ENCODE measurements at places on chromosomes 1 and 21.

GRCh38 chr1:53511933-53512806, 53.0 kb downstream of the DMRTB1 start:
- DNase-seq: peak; percentile 75

DNA sequence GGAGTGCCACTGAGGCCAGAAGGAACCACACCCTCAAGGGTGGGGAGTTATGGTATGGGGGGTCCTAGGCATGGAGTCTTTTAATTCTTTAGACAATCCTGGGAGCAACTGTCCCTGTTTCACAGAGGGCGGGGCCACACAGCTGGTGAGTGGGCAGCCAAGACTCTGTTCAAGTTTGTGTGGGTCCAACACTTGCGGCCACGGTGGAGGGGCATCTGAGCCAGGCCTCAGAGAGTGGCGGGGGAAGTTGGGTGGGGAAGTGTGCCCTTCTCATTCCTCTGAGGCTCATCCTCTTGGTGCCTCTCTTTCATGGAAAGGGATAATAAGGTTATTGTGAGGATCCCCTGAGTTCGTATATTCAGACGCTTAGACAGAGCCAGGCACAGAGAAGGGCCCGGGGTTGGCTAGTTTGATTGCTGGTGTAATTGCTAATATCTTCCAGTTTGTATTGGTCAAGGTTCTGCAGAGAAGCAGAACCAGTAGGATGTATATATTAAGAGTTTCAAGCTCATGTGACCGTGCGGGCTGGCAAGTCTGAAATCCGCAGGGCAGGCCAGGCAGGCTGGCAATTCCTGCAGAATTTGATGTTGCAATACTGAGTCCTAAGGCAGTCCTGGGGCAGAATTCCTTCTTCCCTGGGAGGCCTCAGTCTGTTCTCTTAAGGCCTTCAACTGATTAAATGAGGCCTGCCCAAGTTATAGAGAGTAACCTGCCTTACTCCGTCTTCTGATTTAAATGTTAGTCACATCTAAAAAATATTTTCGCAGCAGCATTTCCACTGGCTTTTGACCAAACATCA, 15.9 kb downstream of the PCSK9 start:
- DNase-seq: no peak

GRCh38 chr1:241857131-241857530, 9.1 kb downstream of the EXO1 start:
- DNase-seq: no peak

DNA sequence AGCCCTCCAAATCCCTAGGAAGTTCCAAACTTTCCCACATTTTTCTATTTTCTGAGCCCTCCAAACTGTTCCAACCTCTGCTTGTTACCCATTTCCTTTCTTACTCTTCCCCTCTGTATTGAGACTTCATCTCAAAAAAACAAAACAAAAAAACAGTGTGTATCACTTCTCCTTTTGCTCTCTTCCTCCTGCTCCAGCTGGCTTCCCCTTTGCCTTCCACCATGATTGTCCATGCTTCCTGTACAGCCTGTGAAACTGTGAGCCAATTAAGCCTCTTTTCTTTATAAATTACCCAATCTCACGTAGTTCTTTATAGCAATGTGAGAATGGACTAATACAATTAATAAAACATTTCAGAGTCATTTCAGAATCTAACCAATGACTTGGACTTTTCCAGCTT, 69.6 kb upstream of the KRTAP19-8 start:
- no peak for DNase-seq

GRCh38 chr1:100736746-100737145, 17.2 kb downstream of the VCAM1 start:
- DNase-seq: no peak

- peak; percentile 90 for DNase-seq
These were observed 1.4 kb upstream of the FOXD2 start for GRCh38 chr1:47436304-47436978.

DNA sequence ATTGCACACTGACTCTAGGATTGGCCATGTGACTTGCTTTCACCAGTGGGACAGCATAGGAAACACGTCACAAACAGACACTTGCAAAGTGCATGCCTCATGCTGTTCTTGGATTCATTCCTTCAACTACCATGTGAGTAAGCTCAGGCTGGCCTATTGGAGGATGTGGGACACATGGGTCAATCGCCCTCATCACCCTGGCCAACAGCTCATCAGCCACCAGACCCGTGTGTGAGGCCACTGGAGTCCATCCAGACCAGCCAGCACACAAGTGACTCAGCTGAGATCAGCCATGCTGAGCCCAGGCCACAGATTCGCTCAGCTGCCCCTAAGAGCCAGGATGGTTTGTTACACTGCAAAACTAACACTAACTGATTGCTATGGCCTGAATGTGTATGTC, 216.1 kb upstream of the GRIK3 start:
- DNase-seq: no peak

GRCh38 chr1:67535474-67535873, 105.3 kb upstream of the SERBP1 start:
- DNase-seq: peak; percentile 78

DNA sequence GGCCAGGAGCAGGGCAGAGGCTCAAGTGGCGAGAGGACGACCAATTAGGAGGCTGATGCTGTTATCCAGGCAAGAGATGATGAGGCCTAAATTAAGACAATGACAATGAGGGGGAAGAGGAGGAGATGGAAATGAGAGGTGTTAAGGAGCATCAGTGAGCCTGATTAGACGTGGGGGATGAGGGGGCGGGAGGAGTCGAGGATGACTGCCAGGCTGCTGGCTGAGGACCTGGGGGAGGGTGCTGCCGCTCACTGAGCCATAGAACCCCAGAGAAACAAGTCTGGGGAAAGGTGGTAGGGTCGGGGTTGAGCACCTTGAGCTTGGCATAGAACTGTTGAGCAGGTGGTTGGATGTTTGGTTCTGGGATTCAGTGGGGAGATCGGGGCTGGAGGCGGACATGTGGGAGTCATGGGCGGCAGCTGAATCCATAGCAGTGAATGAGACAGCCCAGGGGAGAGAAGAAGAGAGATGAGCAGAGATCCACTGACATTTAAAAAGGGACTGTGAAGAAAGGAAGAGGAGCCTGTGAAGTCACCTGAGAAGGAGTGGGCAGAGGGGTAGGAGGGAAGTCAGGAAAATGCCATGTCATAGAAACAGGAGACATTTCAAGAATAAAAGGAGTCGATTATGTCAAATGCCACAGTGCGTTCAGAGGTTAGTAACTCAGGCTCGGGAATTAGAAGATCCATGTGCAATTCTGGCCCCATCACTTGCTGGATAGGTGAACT, 28.5 kb downstream of the DLGAP3 start:
- DNase-seq: no peak

All from AG08396 (cell line).